ENCODE measurements at places on chromosomes 2 and 18.

DNA sequence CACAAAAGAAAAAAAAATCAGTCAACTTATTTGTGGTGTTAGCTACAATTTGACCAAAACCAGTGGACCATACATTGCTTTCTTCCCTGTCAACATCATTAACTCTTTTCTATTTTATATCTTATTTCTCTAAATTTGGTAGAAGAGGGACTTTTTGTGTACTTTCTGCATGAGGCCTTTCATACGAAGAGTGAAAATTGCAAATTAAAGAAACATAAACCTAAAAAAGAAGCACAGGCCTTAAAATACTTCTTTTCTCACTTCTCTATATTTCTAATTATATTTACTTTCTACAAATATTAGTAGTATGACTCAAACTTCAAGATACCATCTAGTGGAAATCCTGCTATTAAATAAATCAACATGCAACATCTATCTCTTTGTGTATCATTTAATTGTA lies 1073.4 kb upstream of the ZEB2 start:
- DNase-seq, result no peak

DNA sequence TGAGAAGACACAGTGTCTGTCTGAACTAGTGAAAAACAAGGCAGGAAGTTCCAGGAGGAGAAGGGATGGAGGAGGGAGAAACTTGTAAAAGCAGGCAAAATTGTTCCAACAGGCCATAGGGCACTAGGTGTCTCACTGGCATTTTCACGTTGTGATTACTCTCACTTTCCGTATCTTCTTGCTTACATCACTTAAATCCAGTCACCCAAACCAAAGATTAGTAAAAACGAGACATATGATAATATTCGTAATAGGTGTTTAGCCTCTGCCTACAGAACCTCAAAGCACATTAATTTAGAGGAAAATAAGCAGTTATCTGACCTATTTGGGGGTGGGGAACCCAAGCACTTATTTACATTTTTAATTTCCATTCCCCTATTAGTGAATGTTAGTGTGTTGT lies 78.3 kb downstream of the POU3F3 start:
- DNase-seq, result no peak

- DNase-seq, result no peak
Measured at GRCh38 chr2:138626148-138626547, 124.6 kb downstream of the SPOPL start.

DNA sequence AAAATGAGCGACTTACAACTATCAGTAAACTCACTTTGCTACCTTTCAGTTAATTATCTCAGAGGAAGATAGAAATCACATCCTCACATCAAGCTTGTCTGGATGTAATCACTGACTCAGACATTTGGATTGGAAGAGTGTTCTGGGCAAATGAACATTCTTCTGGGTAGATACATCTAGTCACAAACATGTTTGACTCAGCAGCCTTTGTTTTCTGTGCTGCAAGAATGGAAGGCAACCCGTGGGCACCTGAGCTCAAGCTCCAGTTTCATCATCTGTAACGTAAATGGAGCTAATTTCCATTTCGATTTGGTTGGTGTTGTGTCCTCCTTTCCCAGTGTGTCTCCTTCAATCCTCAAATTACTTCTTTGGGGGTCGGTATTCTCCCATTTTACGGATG lies 58.5 kb downstream of the ACAA2 start:
- DNase-seq, result no peak

GRCh38 chr18:63407734-63408133 lies 14.5 kb downstream of the VPS4B start:
- no peak for DNase-seq

DNA sequence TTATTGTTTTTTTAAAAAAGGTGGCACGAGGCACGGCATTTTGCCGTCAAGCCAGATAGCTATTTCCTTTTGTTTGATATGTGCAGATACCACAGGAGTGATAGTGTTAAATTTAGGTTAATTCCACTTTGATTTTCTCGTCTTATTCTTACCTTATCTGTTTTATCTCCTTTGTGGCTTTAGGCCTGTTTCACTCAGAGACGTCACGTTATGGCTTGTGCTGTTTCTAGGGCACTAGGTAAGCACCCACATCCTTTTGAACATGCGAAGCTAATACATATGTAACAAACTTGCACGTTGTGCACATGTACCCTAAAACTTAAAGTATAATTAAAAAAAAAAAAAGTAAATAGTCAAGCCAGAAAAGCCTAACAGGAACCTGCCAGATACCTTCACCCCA lies 57.8 kb downstream of the C18orf63 start:
- no peak for DNase-seq

- DNase-seq, result no peak
Measured at GRCh38 chr2:53991948-53992347, 21.2 kb upstream of the PSME4 start.

Measured in tongue (tissue), 3 donors.